ENCODE measurements at places on chromosomes 12 and 14.
A peak's percentile ranks its signal among the peaks of the same experiment; 100 is the strongest.

- DNase-seq: no peak
Measured at GRCh38 chr12:56990648-56991318, 15.6 kb downstream of the ZBTB39 start.

DNA sequence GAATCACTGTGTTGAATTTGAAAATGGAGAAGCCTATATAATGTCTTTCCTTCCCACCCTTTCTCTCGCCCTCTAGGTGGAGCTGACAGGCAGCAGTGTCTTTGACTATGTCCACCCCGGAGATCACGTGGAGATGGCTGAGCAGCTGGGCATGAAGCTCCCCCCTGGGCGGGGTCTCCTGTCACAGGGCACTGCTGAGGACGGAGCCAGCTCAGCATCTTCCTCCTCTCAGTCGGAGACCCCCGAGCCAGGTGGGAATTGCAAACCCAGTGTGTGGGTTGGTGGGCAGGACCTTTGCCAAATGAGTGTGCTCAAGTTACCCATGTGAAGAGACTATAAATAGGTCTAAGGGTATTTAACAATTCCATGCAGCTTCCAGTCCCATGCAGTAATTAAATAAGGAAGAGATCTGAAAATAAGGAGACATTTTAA, 274.7 kb downstream of the EGLN3 start:
- DNase-seq: peak; percentile 64

DNA sequence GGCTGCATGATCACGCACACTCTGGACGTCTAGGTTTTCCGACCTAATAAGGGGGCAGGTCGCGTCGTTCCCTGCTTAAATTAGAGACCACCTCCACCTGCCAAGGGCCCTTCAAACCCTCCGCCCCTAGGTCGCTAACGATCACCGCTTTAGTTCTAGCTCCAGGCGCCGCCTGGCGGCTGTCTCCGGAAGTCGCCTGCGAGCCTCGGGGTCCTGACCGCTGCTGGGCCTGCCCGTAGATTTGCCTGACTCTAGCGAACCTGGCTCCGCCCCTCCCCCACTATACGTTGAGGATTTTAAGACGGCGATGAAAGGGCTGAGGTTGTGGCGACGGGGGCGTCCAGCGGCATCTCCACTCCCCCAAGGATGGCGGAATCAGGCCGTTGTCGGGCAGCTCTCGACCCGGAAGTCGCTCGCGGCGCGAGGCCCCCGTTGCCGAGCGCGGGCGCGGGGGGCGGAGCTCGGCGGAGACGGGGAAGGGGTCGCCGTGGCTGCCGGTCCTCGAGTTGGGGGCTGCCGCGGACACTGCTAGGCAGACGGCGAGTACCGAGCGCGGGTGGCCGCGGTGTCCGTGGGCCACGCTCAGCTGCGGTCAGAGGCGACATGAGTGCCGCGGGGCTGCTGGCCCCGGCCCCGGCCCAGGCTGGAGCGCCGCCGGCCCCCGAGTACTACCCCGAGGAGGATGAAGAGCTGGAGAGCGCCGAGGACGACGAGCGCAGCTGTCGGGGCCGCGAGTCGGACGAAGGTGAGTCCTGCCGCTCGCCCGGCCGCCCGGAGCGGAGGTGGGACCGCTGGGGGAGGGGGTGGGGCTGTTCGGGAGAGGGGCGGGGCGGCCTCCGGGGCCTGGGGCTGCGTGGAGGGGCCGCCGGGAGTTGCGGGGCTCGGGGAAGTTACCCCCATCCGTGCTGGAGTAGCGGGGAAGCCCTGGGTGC, at the start of gene SUDS3:
Gene SUDS3, plus strand, starts transcription at position 467 of the 932 bp plus-strand sequence. Its CDS starts 137 bp downstream, at position 604.
- peak; percentile 74 for DNase-seq

DNA sequence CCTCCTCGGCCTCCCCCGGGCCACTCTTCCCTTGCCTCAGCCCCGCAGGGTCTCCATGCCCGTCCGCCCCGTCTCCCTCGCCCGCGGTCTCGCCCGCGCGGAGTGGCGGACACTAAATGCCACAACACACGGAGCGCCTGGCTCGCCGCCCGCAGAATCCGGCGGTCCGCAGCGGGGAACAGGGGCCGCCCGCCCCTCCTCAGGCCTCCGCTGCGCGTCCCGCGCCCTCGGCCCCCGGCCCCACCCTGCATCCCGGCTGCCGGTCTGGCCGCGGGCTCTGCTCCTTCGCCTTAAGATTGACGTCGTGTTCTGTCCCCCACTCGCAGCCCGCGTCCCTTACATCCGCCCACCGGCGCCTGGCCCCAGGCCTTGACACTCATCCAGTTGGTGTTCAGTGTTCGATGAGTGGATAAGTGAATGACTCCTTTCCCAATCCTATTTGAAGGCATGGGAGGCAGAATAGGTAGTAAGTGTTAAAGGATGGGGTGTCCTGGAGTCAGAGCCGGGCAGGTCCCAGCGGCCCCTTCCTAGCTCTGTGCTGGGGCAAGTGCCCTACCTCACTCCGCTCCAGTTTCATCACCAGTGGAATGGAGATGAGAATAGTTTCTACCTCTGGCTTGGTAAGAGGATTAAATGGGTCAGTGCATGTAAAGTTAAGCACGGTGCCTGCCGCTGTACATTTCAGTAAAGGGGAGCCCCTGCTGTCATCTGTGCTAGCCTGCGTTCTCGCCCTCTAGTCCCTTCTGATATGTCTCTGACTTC, 622 bp downstream of the TECPR2 start:
- peak; percentile 72 for DNase-seq

- peak; percentile 29 for DNase-seq
Measured at GRCh38 chr14:77979666-77980351, 179.9 kb downstream of the ADCK1 start.

- DNase-seq: no peak
Measured at GRCh38 chr14:97523936-97524335, 726.8 kb downstream of the VRK1 start.

DNA sequence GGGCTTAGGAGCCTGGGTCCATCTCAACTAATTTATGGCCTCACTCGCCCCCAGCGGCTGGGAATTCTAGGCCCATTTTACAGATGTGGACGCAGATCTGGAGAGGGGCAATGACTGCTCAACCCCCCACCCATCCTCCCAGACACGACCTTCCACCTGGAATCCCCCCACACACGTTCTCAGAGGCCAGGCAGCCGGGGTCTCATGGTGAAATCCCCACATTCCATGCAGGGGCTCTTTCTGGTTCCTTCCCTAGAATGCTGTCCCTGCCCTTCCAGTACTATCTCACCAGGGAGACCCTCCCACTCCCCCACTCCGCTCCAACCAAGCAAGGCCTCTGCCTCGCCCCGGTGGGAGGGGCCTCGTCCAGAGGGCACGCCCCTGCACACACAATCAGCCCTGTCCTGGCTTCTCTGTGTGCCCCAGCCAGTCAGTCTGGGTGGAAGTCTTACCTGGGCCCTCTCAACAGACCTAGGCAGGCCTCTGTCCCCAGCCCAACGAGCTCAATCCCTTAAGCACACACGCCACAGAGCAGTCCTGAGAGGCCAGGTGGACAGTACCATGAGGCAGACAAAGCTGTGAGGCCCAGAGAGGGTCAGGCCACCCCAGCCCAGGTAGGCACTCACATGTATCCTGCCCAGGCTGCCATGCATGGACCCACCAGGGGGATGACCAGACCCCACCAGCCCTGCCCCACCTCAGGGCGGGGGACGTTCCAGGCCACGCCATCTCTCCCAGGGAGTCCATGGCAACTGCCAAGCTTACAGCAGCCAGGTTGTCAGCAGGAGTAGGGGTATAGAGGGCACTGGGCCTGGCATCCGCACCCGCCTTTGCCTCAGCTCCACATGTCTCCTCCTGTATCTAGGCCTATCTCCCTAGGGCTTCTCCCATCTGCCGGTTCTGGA, 1.3 kb upstream of the ANKRD9 start:
- DNase-seq: no peak

- DNase-seq: peak; percentile 2
Measured at GRCh38 chr12:90589956-90590355, 365.0 kb downstream of the CCER1 start.

- no peak for DNase-seq
Measured at GRCh38 chr12:74292351-74293194, 245.1 kb upstream of the ATXN7L3B start.

GRCh38 chr14:104265918-104266630, 127.7 kb downstream of the KIF26A start:
- DNase-seq: no peak

DNA sequence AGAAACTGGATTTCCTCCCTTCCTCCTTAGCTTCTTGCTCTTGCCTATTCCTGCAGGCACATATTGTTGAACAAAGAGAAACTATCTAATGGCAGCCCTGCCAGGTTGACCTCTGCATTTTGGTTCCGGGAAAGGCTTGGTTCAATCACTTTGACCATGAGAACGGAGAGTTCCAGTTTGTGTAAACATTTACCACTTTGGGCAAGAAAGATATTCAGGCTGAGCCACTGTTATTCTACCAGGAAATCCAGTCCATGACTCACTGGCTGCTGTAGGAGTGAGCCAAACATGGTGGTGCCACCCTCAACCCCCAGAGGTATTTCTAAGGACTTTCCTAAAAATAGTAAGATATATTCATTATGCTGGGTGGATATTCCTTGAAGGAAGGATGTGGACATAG, 242.2 kb upstream of the OR4E1 start:
- DNase-seq: no peak

DNA sequence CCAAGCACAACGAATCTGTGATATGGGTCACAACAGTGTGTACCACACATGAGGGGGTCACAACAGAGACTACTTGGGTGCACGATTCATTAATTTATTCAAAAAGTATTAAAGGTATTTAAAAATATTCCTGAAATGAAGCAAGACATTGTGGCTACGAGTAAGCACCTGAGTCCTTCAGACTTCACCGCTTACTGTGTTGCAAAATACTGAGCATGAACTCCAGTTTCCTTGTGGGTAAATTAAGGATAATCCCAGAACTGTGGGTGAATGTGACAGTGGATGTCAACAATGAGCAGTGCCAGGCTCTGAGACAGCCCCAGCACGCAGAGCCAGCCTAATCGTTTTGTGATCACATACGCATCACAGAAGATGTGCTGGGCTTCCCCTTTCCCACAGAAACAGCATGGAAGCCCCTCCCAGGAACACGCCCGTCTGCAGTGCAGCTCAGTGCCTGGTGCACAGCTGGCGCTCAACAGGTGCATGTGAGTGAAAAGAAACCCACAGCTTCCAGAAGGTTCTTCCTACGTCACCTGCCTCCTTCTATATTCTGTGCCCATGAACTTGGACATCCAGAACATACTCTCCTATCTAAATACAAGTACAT, 29.1 kb downstream of the CDC42BPB start:
- no peak for DNase-seq

DNA sequence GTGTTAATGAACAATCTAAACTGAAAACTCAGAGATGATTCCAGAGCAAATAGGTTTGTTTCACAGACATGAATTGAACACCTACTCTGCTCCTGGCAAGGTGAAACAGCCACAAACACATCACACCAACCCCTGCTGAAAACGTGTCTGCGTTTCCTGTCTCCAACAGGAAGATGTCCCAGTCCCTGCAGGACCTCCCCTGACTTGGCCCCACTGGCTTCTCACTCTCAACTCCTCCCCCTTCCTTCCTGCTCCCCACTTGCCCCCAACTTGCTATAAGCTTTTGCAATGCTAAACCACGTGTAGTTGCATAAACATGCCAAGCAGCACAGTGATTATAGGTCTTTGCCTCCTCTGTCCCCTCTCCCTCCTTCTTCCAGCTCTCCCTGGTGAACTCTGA, 567.6 kb downstream of the BCL11B start:
- DNase-seq: no peak

GRCh38 chr12:91100906-91101305, 10.4 kb downstream of the LUM start:
- no peak for DNase-seq

DNA sequence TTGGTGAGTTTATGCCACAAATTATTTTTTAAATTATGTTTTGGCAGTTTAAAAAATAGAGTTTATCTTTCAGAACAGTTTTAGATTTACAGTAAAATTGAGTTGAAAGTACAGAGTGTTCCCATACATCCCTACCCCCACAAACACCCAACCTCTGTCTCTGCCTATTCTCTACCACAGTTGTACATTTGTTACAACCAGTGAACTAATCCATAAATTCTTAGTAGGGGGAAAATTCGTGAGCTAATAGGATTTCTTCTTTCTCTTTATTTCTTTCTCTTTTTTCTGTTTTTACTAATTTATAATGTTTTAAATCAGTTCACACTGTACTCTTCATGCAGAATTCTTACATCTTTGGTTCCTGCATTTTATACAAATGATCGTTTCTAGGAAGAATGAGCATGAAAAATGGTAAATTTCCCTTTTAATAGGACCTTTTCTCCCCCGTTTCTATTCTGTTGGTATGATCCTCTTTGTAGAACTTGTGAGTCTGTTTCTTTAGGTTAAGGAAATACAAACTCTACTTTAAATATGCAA, 56.7 kb downstream of the MIPOL1 start:
- no peak for DNase-seq

DNA sequence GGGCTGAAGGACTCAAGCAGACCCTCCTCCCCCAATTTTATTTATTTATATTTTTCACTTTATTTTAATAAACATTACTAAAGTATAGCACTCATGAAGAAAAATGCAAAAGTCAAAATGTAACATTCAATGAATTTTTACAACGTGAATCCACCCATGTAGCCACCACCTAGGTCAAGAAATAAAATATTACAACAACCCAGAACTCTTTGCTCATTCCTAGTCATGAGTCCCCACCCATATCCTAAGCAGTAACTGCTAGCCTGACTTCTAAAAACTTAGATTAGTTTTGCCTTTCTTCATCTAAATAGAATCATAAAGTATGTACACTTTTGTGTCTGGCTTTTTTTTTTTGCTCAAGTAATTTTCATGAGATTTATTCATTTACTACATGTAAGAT, 86.9 kb upstream of the CRY1 start:
- no peak for DNase-seq

GRCh38 chr14:89654998-89655397, 238.0 kb upstream of the FOXN3 start:
- DNase-seq: no peak

DNA sequence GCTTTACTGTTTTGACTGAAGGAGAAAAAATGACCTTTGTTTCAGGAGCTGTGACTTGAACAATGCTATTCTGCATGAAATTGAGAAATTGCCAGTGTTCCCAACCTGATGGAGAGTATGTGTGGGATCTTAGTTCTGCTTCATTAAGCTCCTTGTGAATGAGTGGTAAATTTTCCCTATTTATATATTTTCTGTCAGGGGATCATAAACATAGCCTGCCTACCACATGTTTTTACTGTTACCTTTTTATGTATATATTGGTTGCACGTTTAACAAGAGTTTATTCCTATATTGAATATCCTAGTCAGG, 271.7 kb downstream of the PDZRN4 start:
- no peak for DNase-seq

GRCh38 chr12:87853448-87854003, 175.7 kb downstream of the C12orf50 start:
- DNase-seq: no peak

- peak; percentile 84 for DNase-seq
Measured at GRCh38 chr14:64654246-64654900, 49.9 kb upstream of the PLEKHG3 start.

Measured in EL (cell line).